NCI-H187 treated with DMSO at 0.1 percent for 48 hours (cell line): ENCODE measurements at places on chromosomes 3 and 15.

DNA sequence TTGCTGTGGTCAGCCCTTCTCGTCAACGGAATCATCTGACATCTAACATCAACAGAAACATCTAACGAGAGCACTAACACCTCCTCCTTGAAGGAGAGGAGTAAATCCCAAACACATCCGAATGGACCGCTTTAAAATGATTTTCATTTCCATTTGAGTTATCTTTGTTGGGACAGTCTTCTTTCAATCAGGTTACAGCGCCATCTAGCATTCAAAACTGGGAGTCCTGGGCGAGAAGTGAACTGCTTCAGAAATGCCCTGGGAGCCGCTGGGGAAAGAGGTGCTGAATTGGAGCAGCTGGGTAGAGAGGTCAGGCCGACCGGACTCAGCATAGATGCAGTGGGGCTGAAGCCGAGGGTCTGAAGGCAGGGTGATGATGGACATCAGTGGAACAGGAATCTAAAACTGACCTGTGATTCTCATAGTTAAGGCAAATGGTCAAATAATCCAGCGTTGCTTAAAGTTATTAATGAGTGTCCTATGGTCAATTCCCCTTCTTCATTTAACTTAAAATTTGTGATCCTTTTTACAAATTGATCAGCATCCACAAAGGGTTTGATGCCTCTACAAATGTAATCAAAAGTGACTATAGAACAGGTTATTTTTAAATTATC, 170.0 kb upstream of the NDN start:
- DNase-seq, result no peak

DNA sequence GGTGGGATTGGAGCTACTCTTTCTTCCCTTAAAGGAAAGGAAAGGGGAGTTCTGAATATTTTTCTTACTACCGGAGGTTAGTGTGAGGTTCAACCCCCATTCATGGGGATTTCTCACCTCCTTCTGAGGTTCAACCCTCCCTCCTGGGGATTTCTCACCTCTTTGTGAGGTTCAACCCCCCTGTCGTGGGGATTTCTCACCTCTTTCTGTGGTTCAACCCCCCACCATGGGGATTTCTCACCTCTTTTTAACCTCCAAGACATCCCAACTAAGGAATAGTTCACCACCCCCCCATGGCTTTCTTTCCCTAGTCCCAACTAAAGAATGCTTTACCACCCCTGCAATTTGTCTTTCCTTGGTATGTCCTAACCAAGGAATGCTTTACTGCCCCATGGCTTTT, 520.3 kb downstream of the EDEM1 start:
- DNase-seq, result no peak

- no peak for DNase-seq
Observed at GRCh38 chr15:34620142-34620541, 36.7 kb upstream of the GOLGA8B start.

GRCh38 chr3:172320468-172320867, 127.8 kb downstream of the GHSR start:
- no peak for DNase-seq

GRCh38 chr15:89177633-89178306, 43.6 kb downstream of the RLBP1 start:
- no peak for DNase-seq

DNA sequence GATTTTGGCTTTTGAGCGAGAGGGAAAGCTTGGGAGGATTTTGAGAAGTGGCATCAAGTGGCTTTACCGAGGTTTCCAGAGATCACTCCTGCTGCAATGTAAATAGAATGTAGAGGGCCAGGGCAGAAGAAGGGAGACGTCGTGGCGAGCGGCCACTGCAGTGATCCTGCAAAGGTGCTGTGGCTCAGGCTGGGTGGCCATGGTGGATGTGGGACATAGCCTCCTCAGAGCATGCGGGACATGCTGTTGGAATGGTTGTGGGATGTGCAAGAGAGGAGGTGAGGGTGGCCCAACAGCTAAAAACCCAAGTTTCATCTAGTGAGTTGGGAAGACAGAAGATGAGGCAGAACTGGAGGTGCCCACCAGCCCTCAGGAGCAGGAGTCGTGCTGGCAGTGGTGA, 3.1 kb upstream of the ATP10A start:
- DNase-seq, result no peak

DNA sequence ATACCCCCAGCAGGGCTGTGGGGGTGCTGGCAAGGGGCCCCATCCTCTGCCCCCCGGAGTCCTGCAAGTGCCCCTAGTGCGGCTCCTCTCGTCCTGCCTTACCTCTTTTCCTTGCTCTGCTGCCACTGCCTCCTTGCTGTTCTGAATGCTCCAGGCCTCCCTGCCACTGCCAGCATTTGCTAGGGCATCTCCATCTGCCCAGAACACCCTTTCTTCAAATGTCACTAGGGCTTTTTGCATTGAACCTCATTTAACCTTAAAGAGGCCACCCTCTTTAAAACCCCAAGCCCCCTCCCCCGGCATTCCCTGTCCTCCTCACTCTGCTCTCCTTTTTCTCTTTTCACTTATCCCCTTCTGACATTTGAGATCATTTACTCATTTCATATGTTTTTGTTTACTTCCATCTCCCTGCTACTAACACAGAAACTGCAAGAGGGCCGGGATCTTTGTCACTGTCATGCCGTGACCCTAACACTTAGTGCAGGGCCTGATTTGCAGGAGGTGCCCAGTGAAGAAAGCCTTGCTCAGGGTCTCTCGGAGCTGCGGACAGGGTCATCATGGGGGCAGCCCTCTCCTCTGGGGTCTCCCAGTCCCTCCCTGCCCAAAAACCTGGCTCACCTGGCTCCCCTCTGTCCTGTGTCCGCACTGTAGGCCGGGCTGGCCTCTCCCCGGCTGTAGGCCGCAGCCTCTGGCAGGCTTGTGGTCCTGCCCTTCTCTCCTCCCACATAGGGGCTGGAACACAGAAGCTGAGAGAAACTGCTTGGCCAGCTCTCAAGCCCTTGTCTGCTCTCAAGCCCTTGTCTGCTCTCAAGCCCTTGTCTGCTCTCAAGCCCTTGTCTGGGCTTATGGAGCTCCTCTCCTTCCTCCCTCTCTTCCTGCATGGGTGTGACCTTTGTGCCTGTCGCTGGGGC, at the start of gene ACOX2:
Gene ACOX2, minus strand, starts transcription at position 690 of the 911 bp plus-strand sequence. CDS start 2,084 bp downstream, outside the sequence.
- no peak for DNase-seq
